ENCODE measurements at places on chromosomes 4 and X. TPM values are rescaled to one million over a fixed set of nuclear protein-coding genes. Genes with fewer than 3 reads are reported as not detected.

GRCh38 chr4:80711956-80712355 is 318.6 kb upstream of the BMP3 start:
- no peak for DNase-seq

DNA sequence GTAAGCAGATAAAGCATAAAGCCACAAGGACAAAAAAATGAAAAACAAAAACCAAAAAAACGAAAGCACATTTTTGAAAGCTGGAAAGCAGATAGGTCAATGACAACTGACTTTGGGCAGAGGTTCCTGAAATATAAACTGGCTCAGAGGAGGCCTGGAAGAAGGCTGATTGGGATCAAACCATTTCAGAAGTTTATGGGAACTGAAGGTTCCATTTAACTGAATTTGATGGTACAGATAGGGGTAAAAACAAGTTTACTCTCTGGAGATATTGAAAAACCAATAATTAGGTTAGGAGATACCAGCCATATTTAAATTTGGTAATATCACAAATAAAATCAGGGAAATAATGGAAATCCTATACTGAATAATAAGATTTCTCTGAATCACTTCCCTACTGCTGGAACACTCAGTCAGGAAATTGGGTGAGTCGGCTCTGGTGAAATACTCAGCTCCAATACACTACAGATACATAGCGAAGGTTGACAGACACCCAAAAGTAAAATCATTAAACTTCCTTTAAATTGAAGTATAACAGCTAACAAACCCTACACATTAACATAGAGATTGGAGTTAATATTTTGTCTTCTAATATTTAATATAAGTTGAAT is 1584.3 kb downstream of the STIM2 start:
- peak; percentile 39 for DNase-seq

- no peak for DNase-seq
Measured at GRCh38 chrX:113548308-113549015, 707.8 kb upstream of the AMOT start.

Gene ARL13A
- total RNA-seq: not detected

Gene SLC49A3
- total RNA-seq: not detected

- DNase-seq: no peak
Measured at GRCh38 chrX:154452823-154453222, 5.3 kb upstream of the PLXNA3 start.

DNA sequence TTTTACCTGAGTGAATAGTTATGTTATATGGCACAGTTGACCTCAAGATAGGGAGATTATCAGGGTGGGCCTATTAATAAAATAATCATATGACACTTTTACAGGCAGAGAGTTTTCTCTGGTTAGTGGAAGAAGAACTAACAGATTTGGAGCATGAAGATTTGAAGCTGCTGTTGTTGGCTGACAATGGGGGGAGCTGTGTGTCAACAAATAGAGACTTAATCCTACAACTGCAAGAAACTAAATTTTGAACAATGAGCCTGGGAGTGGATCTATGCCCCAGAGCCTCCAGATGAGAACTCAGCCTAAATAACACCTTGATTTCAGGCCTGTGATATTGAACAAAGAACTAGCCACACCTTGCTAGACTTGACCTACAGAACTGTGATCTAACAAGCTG is 7.2 kb upstream of the CCSER1 start:
- no peak for DNase-seq

DNA sequence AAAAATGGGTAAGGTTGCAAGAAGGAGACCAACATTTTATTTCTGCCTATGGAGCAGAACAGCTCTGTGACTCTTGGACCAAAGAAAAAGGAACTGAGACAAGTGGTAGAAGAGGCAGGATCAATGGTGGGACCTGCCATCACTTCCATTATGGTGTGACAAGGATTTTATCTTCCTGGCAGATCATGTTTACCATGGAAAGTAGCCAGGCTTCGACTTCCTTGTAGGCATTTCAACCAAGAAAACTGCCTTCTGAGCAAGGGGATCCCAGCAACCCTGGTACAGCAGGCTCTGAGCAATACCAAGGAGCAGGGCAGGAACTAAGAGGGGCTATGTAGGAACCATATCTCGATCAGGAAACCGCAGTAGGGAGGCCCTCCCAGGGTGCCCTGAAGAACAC is 317.4 kb downstream of the IQCM start:
- DNase-seq: no peak

- DNase-seq: no peak
Measured at GRCh38 chr4:151192556-151193235, 84.3 kb upstream of the PRSS48 start.

- no peak for DNase-seq
Measured at GRCh38 chr4:26753617-26754016, 107.0 kb upstream of the STIM2 start.

DNA sequence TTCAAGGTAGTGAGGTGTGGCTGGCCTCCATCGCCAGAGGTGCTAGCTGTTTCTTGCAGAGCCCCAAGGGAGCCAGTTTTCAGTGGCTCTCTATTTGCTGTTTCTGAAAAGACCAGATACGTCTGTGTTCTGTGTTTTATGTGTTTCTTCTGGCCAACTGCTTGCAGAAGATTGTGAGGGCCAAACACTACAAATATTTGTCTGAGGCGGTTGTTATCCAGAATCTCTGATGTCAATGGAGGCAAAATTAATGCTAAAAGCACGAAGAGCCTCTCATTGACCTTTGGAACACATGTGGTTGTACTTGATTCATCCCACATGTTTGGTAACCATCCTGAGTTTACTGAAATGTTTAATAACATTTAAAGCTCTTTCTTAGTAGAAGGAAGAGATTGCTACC is 113.9 kb downstream of the CT47B1 start:
- no peak for DNase-seq

DNA sequence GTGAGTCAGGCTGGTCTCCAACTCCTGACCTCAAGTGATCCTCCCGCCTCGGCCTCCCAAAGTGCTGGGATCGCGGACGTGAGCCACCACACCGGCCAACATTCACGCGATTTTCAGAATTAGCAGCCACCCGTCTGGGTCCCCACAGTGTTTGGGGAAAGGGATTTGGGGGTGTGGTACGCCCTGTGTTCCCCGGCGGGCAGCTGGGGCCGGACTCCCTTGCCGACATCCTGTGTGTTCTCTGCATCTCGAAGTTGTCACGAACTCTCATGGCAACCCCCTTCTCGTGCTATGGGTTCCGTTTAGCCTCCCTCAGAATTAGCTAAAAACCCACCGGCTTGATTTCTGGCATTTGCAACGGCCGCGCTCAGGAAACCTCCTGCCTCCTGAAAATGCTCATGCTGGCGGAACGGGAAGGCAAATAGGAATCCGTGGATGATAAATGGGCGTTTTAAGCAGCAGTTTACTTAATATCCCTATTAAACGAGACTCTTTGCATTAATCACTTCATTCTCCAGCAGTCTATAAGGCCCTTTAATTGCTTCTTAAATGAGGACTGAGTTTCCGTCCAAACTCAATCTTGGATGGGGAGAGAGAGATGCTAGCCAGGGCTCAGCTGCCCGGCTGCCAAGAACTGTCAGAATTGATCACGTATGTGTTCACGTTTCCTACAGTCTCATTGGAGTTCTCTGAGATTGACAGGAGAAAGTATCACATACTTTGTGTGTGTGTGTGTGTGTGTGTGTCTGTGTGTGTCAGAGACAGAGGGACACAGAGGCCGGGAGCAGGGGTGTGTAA is 78.9 kb upstream of the PPP2R3B start:
- DNase-seq: no peak

Gene ZDHHC9
- total RNA-seq: 11.6 TPM

DNA sequence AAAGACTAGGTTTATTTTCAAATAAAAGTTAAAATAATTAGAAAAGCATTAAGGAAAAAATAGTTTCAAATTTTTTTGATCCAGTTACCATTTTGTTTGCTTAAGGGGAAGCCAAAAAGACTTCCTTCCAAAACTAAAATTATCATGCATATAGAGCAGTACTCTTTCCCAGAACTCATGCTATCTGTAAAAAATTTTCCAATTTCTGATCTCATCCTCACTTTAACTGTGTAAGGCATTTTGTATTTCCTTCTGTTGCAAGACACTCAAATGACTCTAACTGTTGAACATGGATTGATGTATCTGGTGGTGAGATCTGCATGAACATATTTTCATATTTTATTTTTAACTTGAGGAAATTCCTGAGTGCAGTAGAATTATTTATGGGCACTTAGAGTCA is 150.1 kb downstream of the ADAM29 start:
- DNase-seq: no peak

Gene TMPRSS11B
- total RNA-seq: not detected

DNA sequence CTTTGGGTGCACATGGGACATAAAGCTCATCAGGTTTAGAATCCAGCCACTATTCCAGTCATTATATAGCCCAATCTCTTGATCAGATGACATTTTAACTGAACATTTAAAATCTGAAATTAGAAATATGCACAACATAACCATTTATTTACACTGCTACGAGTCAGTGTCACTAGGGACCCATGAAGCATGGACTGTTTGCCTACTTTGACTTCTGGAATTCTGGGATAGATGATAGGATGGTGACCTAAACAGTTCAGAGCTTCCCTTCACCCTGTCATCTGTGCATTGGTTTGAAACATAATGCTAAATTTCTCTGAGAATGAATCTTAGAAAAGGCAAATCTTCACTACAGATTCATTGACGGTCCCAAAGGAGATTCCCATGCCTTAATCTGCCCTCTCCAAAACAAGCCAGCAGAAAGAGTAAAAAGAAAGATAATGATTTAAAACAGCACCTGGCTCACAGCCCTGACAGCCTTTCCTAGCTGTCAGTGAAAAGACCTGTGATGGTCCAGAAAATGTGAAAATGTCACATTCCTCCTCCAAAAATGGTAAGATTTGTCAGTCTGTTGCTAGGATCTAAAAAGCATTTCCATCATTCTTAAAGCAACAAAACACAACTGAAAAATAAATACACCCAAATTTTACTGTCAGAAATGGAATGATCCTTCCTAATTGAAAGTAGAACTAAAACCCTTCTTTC is 18.9 kb upstream of the HERC3 start:
- DNase-seq: no peak
